ENCODE measurements at places on chromosomes 6 and 20.

GRCh38 chr6:21235162-21235561 lies 358.4 kb upstream of the SOX4 start:
- DNase-seq, result no peak

- DNase-seq, result peak; percentile 68
Observed at GRCh38 chr6:15317934-15318902, 72.3 kb downstream of the JARID2 start.

DNA sequence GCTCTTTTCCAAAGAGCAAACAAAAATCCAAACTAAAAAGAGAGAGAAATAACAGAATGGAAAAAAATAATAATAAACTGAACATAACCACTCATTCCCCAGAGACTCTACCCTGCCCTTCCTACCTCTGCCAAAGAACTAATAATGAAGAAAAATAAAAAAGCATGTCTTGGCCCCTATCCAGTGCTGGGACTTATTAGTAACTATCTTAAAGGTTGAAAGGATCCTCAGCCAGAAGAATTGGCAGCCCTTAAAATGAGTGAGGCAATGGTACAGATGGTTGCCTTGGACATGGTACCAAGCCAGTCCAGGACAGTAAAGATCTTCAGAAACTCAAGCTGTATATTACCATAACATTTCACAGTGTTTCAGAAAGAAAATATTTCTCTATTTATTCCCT lies 279.3 kb downstream of the HACE1 start:
- DNase-seq, result no peak

DNA sequence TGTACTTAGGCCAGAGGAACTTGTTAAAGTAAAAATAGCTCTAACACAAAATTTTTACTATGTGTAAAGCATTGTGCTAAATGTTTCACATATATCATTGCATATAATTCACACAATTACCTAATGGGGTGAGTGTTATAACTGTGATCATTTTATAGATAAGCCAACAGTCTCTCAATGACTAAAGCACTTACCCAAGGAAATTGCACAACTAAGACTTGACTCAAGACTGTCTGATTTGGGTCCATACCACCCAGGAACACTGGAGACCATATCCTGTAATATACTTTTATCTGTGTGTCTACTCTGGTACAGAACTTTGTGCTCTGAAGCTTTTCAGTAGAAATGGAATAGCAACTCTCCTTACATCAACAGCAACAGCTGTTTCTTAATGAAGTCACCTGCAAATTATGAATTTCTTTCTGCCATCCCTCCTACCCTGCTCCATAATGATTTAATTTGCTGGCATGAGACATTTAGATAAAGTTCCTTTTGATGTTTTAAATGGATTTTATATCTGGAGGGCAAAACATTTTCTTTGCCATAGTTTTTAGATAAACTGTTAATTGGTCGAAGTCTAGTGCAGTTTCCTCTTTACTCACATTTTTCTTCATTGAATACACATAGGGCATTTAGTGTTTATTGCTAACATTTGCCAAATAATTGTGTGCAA lies 47.5 kb downstream of the TSPYL4 start:
- no peak for DNase-seq

GRCh38 chr6:145725570-145725969 lies 9.8 kb downstream of the EPM2A start:
- DNase-seq, result no peak

- DNase-seq, result no peak
Observed at GRCh38 chr20:10665027-10665561, 8.7 kb downstream of the JAG1 start.

- no peak for DNase-seq
Observed at GRCh38 chr6:55632953-55633352, 54.0 kb upstream of the HMGCLL1 start.
